ENCODE measurements at places on chromosomes 12 and 14. TPM values are rescaled to one million over a fixed set of nuclear protein-coding genes. Genes with fewer than 3 reads are reported as not detected.

Gene JPH4
- total RNA-seq: 0.24 TPM

Gene BTBD6
- 42.7 TPM for total RNA-seq

Gene RD3L
- total RNA-seq: 14.9 TPM

Gene ACSM4
- not detected for total RNA-seq

Gene FKBP3
- 78.9 TPM for total RNA-seq

Gene CRIP2
- 843 TPM for total RNA-seq

Gene ADCY4
- total RNA-seq: 19.2 TPM

Gene LMBR1L
- 46.0 TPM for total RNA-seq

Gene TAS2R8
- not detected for total RNA-seq

Gene CMKLR1
- total RNA-seq: 16.1 TPM

Gene PSMD9
- 34.1 TPM for total RNA-seq

Gene AQP2
- total RNA-seq: 0.09 TPM

Gene RCOR1
- total RNA-seq: 11.3 TPM

Gene CMTM5
- 1.4 TPM for total RNA-seq

Gene KRT2
- not detected for total RNA-seq

Gene ACTN1
- 319 TPM for total RNA-seq

Gene STYK1
- 0.12 TPM for total RNA-seq

Gene GLIPR1L1
- total RNA-seq: not detected

Gene CD4
- total RNA-seq: 24.2 TPM

Gene C3AR1
- 10.4 TPM for total RNA-seq

Gene NEUROD4
- not detected for total RNA-seq

Gene SLC17A8
- total RNA-seq: not detected

Gene SRRM4
- total RNA-seq: 0.21 TPM

Gene CEP128
- total RNA-seq: 5.2 TPM

Gene SLC15A5
- not detected for total RNA-seq

All from left cardiac atrium (tissue), 4 donors.